Activated T-cell treated with anti-CD3 and anti-CD28 coated beads, Interleukin-2, amount 50 U/mL, for 4 hours (primary cell): ENCODE measurements at places on chromosomes 13 and 19.

DNA sequence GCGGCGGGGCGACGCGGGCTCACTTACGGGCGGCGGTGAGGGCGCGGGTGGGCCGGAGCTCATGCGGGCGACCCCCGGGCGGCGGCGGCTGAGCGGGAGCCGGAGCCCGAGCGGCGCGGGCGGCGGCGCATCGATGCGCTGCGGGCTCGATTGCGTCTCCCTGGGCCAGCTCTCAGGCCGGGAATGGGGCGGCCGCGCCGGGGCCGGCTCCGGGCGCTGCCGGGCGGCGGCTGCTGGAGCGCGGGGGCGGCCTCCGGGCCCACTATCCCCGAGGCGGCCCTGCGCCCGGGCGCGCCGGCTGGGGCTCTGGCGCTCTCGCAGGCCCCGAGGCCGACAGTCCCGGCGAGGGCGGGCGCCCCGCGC lies 1.4 kb upstream of the TSHZ3 start:
- DNase-seq, result no peak

DNA sequence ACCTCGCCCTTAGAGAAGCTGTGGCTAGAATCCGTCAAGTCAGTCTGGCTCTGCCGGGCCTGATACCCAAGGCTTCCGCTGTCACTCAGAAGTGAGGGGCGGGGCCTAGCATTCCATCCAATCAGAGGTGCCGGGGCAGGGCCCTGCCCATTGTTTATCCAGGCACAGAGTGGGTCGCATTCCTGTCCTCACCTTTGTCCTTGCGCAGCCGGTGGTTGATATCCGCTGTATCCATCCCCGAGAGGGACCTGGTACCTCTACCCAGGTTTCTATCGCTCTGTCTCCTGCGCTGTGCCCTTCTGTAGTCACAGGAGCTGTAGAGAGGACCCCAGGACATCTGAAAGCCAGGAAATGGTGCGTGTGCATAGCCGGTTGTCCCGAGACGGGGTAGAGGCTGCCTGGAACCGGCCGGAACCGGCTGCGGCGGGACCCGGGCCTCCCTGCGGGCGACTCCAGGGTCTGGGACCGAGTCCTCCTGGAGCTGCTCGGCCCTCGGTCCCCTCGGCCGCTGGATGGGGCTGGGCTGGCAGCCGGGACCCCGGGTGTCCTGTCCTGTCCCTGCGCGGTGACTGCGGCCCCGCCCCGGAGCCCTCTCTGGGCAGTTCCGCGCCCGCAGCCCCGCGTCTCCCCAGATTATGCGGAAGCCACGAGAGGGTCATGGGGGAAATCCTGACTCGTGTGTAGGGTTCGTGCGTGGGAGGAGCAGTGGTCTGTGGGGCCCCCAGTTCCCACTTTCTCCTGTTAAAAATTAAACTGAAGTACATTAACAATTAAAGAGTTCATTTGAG lies at the start of gene ZNF763:
Gene ZNF763 (plus strand): TSS at position 183 of the 788 bp plus-strand sequence. CDS start 169 bp downstream, at position 352.
- DNase-seq, result peak; percentile 78

- no peak for DNase-seq
Measured at GRCh38 chr13:113791226-113791625, 32.2 kb downstream of the TMEM255B start.

- DNase-seq, result no peak
Measured at GRCh38 chr19:19081642-19082151, 17.9 kb downstream of the SLC25A42 start.

DNA sequence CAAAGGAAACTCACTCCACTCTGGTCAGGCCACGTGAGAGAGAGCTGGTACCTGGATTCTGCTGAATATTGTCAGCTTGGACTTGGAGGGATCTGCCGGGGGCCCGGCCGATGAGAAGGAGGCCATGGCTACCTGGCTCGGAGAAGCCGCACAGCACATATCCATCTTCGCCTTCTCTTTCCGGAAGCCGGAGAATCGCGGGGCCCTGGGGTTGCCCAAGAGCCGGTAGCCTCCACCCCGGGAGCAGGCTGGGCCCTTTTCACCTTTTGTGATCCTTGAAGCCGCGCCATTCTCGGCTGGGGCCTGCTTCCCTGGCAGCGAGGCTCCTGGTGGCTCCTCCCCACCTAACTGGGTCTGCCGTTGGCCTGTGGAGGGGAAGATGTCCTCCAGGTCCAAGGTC lies 28.9 kb downstream of the ZNF541 start:
- DNase-seq, result no peak
